ENCODE measurements at places on chromosomes 1 and 21.

DNA sequence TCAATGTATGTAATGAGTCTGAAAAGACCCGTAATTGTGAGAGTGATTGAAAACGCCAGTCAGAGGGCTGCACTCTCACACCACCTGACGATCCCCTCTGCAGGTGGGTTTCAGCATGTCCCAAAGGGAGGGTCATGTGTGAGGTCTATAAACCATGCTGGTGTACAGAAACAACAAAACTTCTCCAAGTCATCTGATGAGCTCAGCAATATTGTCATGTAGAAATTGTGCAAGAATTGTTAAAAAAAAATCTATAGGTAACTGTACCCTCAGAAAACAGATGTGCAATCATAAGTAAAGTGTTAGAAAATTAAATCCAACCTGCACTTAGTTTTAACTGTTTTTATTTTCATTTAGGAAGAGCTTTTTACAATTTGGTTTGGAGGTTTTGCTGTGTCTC is 152.5 kb downstream of the PCBP3 start:
- DNase-seq, result no peak

DNA sequence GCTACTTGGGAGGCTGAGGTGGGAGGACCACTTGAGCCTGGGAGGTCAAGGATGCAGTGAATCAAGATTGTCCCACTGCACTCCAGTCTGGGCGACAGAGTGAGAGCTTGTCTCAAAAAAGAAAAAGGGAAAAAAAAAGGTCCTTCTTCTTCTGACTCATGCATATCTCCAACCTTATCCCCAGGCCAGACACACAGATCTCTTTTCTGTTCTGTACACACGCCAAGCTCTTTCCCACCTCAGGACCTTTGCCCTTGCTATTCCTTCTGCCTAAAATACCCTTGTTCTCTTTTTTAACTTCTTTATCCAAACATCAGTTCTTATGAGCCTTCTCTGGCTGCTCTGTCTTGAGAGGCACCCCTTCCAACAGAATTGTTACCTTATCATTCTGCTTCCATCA is 22.1 kb downstream of the PLEKHO1 start:
- no peak for DNase-seq

DNA sequence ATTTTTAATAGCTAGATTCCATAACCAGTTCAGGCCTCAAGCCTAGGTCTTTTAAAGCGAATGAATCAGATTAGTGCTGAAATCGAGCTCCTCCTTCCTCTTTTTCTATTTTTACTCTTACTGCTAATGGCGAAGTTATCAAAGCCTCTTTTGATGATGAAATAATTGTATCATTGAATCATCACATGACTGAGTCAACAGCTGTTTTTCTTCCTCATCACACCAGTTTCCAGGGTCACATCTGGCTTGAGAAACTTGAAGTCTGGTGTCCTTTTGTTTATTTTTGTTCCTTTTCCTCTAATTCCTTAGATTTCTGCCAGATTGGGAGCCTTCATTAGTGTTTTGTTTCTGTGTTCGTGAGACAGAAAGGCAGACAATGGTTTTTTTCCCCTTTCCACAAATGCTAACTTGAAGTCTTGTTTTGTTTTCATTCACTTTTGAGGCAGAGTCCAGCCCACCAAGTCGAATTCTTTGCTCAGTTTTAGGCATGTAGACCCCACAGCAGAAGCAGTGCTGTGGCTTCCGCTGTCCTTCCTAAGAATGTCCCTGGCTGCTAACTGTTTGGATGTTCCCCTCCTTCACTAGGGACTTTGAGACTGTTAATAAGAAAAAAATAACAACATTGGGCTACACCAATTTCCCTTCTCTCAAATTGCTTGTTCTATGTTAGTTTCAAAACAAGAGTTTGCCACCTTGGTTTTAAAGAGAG is 51.9 kb upstream of the FMOD start:
- DNase-seq, result no peak

DNA sequence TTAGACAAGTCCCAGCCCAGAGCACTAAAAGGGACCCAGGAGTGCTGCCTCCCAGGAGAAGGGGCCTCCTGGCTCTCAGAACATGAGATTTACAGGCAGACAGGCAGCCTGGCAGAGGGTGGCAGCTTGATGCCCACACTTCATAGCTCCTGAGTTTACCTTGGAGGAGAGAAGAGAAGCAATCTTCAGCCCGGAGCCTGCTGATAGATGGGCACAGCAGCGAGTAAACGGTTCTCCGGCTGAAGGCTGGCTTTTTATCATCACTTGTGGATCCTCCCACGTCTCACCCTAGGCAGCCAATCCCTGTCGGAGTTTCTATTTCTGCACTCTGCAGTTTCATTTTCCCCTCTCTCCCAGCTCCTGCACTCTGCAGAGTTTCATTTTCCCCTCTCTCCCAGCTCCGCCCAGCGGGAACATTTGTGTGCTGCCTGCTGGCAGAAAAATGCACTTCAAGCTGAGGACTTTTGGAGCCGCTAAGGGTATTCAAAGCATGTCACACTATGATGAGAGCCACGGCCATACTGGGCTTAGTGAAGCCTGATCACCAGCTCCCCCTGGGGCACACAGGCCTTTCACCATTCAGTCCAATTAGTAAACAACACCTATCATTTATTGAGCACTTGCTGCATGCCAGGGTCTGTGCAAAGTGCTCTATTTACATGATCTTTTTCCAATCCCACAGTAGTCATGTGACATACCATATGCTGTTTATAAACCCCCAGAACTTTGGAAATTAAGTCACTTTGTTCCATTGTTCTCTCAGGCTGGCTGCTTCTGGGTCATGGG is at the start of gene IFI6:
Gene IFI6 (minus strand): TSS at position 229 of the 786 bp plus-strand sequence. CDS start 2,878 bp downstream, outside the sequence.
- peak; percentile 55 for DNase-seq

- no peak for DNase-seq
Observed at GRCh38 chr1:56509713-56510641, 69.4 kb downstream of the PLPP3 start.

GRCh38 chr21:14099570-14099969 is 111.2 kb downstream of the LIPI start:
- DNase-seq, result no peak

DNA sequence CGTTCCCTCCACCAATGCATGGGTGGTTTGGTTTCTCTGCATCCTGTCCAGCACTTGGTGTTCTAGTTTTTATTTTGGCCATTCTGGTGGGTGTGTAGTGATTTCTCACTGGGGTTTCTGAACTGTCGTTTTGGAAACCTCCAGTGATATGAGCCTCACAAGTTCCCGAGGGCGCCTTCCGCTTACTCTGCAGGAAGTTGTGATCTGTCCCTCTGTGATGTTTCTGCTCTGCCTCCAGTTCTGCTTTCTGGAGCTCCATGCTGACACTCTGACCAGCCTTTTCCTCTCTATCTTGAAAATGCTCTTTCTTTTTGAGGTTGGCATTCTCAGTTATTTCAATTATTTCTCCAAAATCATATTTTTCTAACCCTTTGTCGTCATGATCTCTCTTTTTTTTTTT is 111.6 kb downstream of the PLD5 start:
- DNase-seq, result no peak

GRCh38 chr21:43985690-43986251 is 26.3 kb upstream of the TRAPPC10 start:
- DNase-seq, result no peak

GRCh38 chr1:201305815-201306214 is 22.5 kb downstream of the PKP1 start:
- DNase-seq, result no peak

DNA sequence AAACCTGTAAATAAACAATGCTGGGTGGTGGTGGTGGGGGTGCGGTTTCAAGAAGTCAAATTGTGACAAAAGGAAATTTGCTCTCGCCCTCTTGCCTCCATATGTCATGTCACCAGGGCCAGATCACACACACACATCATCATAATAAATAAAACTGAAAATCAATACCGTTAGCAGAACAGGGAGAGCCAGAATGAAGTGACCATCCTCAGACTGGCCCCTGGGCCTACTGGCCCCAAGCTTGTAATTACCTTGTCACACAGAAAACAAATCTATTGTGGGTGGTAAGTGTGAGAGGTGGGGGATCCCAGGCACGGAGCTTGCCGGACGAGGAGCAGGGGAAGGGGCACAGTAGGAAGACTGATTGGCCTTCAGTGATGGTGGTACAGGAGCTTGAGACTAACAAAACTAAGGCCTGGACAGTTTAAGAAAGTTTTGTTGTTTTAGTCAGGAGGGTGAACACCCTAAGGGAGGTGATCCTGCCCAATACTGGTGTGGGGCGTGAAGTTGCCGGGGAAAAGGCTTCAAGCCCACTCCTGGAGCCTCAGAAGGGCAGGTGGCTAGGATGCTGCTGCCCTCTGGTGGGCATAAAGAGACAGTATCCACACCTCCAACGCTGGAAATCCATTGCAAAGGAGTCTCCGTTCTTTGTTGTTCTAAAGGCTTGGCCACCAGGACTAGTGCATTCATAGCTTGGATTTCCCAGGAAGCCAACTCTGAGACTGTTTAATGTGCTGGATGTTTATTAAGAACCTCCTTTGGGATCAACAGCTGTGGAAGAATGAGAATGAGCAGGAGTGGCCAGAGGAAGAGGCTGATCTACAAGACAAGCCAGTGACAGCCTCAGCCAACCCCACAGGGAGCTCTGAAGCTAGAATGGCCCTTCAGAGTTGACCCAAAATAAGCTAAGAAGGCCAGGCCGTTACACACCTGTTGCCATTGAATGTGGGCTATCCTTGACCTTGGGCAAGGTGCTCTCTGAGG is 8.1 kb upstream of the C1orf216 start:
- peak; percentile 21 for DNase-seq

DNA sequence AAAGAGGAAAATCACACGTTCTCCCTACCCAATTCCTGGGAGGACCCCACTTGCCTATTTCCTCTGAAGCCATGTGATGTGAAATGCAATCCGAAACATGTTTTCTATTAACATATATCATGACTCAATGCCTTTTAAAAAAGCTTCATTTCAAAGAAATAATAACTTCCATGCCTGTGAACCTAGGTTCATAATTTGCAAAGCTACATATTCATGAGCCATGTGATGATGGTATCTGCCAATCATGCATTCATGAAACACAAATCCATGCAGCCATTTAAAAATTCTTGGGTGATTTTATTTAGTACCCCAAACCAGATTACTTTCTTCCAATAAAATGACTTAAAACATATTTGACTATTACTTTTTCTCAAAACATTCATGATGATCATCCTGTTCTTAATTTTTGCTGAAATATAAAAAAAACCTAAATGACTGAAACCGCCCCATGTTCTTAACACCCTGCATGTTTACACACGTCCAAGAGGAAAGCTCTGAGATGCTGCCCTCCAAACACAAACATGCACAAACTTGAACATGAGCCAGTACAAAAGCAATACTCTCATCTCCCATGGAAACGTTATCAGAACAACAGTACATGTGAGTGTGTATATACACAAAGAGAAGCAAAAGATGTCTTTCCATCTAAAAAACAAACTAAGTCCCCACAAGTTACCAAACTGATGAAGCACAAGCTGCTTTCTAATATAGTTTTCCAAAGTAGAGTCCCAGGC is 140.1 kb downstream of the TGFBR3 start:
- no peak for DNase-seq

- no peak for DNase-seq
Observed at GRCh38 chr1:204868340-204868700, 2.3 kb upstream of the NFASC start.

DNA sequence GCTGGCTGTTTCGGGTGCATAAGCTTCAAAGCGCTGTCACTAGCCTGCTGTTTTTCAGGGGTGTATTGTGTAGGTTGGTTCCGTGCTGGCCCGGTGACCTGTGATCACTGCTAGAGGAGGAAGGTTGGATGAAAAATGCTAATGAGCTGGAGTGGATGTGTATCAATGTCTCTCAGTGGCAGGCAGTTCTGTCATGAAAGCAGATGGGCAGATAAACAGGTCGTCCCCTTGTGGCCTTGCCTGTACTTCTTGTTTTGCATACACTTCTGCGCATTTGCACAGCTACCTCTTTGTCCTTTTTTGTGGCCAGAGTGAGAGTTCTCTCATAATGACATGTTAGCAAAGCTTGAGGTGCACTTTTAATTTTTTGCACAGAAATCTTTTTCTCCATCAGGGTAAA is 2.9 kb downstream of the SELENON start:
- no peak for DNase-seq

GRCh38 chr1:234582681-234583301 is 27.2 kb downstream of the IRF2BP2 start:
- no peak for DNase-seq

- DNase-seq, result no peak
Observed at GRCh38 chr1:70397013-70397412, 14.1 kb upstream of the CTH start.

GRCh38 chr1:11295905-11296304 is 22.9 kb downstream of the UBIAD1 start:
- DNase-seq, result no peak

GRCh38 chr1:35288761-35289160 is 20.3 kb downstream of the ZMYM4 start:
- no peak for DNase-seq

GRCh38 chr1:185960422-185961321 is 226.5 kb downstream of the HMCN1 start:
- DNase-seq, result no peak

GRCh38 chr1:112929979-112930378 is 26.0 kb downstream of the SLC16A1 start:
- no peak for DNase-seq

DNA sequence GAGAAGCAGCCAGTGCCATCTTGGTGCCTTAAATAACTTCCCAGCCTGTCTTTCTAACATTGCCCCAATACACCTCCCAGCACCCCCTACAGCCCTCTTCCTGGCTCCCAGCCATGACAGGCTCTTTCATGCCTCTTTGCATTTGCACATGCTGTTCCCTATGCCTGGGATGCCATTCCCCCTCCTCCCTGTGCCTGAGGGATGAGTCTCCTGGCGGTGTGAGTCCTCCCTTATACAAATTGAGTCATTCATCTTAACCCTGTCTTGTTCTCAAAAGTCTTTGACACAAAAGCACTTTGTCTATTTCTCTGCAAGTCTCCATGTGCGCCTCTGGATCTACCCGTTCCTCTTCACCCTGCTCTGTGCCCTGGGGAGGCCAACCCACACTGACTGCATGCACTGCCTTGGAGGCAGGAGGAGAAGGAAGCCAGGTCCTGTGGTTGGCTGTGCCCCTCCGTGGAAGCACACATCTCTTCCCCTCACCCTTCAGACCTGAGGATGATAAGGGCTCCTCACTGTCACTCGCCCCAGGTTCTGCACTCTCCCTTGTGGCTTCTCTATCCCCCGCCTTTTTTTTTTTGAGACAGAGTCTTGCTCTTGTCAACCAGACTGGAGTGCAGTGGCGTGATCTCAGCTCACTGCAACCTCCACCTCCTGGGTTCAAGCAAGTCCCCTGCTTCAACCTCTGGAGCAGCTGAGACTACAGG is 25.1 kb downstream of the CDCP2 start:
- DNase-seq, result no peak

- DNase-seq, result no peak
Observed at GRCh38 chr1:82587371-82587770, 786.6 kb downstream of the ADGRL2 start.

DNA sequence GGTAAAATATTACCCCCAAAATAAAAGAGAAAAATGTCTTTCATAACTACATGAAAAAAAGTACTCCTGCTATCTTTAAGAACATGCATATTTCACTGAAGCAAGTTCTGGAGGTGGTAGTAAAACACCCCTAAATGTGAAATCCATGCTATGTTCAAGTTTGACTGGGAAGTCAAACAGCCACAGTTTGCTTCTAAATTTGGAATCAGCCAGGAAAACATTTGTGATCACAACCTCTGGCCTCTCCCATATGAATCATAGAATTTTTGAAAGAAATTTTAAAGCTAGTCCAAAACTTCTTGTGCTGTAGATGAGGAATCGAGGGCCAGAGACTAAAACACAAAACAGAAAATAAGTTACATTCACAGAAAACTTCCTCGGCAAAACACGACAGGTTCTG is 6.6 kb downstream of the SORT1 start:
- no peak for DNase-seq

GRCh38 chr21:29194342-29194741 is 63.9 kb downstream of the MAP3K7CL start:
- no peak for DNase-seq
